ENCODE measurements at places on chromosomes 13 and 19. TPM values are rescaled to one million over a fixed set of nuclear protein-coding genes. Genes with fewer than 3 reads are reported as not detected.
A peak's percentile ranks its signal among the peaks of the same experiment; 100 is the strongest.

- DNase-seq = no peak
These were observed 585 bp downstream of the MAP1S start for GRCh38 chr19:17719730-17720400.

DNA sequence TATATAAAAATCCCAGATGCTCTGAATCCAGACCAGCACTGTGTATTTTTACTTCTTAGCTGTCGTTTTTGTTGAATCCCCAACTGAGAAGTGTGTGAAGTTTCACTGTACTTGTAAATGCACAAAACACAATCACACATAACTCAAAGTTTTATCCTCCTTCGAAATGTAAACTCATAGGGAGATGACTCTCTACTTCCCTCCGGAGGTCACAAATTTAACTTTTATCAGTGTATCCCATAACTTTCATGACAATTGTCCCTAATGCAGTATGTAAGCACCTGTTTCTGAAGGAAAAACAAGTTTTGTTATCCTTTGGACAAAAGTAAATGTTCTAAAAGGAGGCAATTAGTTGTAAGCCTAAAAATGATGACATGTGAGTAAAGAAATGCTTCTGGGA lies 665.0 kb upstream of the SLITRK6 start:
- no peak for DNase-seq

DNA sequence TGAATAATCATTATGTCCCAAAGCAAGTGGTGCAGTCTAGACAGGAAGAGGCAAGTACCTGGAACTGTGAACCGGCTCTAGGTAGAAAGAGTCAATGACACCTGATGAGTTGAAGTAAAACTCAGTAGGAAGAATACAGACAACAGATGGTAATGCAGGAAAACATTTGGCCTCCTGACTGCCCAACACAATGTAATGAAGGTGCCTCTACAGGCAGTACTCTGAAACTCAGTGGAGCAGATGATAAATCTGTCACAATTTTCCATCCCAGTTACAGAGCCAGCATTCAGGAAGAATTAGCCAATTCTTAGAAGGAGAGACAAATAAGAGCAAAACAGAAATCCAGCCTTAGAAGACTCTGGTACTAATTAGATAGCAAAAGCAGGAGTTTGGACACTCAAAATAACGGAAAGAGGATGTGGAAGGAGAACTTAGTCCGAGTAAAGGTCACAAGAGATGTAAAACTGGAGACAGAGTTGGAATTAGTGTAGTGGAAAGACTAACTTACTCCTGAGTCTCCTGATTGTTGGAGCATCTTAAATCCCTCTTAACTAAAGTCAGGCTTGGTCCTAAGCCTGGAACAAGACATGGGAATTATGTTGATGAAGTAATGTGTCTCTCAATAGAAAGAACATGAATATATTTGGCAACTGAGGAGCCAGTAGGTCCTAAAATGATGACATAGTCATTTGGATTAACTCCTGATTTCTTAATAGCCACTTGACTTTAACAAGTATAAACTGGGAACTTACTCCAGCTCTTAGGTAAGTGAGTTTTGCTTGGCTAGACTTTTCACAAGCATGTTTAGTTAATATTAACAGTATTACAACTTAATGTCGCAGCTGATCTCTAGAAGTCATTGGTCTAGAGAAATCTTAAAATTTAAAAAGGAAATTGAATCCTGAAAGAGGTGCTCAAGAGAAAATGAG lies 457.3 kb upstream of the MIR17HG start:
- no peak for DNase-seq

DNA sequence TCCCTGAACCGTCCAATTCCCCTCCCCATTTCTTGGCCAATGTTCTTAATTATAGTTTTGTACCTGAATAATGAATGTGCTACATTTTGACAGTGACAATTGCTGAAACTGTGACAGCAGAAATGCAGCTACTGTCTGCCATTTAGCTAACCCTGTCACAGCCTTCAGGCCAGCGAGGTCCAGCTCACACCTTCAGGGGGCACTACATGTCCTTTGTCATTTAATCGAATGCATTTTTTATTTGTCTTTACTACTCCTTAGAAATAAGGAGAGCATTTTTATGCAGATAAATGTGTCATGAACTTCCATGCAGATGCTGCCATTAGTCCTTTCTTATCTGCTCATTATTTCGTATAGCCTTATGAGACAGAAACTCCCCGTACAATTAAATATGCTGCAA lies 159.9 kb downstream of the MZT1 start:
- DNase-seq = no peak

DNA sequence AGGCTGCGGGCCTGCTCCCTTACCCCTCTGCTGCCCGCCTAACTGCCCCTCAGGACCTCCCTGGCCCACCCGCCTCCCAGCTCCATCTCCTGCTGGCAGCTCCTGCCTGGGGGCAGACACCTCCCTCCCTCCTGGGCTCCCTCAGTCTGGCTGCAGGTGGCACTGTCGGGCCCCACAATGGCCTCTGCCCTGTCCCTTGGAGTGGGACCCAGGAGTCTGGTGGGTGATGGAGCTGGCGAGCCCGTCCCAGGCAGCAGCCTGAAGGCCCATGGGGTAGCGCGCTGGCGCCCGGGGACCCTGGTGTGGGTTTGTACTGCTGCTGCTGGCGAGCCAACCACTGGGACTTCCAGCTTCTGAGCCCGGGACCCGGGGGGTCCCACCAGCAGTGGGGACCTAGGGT lies 83.6 kb downstream of the KDM4B start:
- no peak for DNase-seq

DNA sequence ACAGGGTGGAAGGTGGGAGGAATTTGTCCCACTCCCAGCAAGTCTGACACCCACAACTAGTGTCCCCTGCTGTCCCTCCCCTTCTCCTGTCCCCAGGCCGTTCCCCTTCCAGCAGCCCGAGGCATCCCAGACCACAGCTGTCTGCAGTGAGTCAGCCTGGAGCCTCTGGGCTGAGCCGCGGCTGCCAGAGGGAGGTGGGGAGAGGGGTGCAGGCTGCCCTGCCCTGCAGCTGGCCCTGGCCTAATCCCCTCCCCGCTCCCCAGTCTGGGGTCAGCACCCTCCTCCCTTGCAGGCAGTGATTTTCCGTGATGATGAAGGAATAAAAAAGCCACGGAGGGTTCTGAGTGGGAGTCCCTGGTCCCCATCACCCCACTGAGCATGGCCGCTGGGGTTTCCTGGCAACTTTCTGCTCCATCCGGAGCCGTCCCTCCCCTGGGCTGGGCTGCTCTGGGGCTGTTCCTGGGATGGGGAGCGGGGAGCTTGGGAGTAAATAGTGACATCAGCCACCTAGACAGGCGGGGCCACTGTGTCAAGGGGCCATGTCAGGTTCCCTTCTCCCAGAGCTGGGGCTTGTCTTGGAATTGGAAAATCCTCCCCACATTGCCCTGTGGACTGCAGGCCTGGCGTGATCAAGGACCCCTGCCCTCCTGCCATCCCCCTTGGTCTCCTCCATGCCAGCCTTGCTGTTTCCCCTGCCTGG lies 16.8 kb downstream of the SPC24 start:
- DNase-seq = no peak

The ZNF57 gene
- 5.5 TPM for total RNA-seq

The SLC25A41 gene
- 1.0 TPM for total RNA-seq

The DPF1 gene
- 4.0 TPM for total RNA-seq

The NKG7 gene
- 21.0 TPM for total RNA-seq

- no peak for DNase-seq
These were observed 4.2 kb downstream of the LIPE start for GRCh38 chr19:42422901-42423461.

GRCh38 chr13:72205773-72206172 lies 338.8 kb upstream of the DACH1 start:
- DNase-seq = no peak

The ZNF296 gene
- total RNA-seq = 21.3 TPM

GRCh38 chr19:17529239-17530158 lies 18.1 kb downstream of the PGLS start:
- no peak for DNase-seq

The TNNT1 gene
- 0.62 TPM for total RNA-seq

- DNase-seq = no peak
These were observed 2.5 kb downstream of the ICAM5 start for GRCh38 chr19:10292206-10292788.

GRCh38 chr13:70788074-70788473 lies 679.8 kb upstream of the KLHL1 start:
- DNase-seq = no peak

DNA sequence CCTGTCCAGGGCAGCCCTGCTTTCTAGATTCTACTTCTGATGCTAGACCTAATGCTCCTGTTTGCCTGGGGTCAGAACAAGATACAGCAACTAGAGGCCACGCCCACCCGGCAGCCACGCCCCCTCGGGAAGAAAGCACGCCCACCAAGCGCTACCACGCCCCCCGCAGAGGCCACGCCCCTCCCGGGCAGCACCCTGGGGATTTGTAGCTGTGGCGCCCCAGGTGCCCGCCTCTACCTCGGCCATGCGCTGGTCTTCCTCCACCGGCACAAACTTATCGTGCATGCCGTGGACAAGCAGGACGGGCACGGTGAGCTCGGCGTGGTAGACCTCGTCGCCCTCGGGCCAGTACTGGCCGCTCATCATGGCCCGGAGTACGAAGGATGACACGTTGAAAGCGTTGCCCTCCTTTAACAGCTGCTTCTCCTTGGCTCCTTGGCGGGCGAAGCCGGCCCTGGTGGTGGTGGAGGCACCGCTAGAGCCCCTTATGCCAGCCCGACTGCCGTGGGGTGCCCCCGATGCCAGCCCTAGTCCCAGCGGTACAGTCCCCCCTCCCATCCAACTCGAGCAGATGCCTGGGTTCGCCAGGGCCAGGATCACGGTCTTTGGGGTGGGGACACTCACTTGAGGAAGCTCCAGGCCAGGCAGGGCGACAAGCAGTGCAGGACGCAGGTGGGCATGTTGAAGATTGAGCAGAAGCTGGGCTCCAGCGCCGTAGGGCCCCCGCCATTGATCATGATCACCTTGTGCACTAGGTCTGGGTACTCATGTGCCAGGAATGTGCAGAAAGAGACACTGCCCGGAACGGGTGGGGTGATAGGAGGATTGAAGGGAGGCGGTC lies 9.0 kb downstream of the ABHD8 start:
- DNase-seq = no peak

The GPR18 gene
- total RNA-seq = 4.8 TPM

GRCh38 chr19:18985257-18985656 lies 44.2 kb upstream of the HOMER3 start:
- no peak for DNase-seq

- no peak for DNase-seq
These were observed 87.6 kb upstream of the MLNR start for GRCh38 chr13:49132479-49133002.

- no peak for DNase-seq
These were observed 5.9 kb downstream of the MAST1 start for GRCh38 chr19:12843999-12844732.

GRCh38 chr13:45811891-45812694 lies 39.5 kb downstream of the SIAH3 start:
- DNase-seq = no peak

GRCh38 chr13:27264181-27264580 lies 6.4 kb upstream of the RASL11A start:
- DNase-seq = no peak

DNA sequence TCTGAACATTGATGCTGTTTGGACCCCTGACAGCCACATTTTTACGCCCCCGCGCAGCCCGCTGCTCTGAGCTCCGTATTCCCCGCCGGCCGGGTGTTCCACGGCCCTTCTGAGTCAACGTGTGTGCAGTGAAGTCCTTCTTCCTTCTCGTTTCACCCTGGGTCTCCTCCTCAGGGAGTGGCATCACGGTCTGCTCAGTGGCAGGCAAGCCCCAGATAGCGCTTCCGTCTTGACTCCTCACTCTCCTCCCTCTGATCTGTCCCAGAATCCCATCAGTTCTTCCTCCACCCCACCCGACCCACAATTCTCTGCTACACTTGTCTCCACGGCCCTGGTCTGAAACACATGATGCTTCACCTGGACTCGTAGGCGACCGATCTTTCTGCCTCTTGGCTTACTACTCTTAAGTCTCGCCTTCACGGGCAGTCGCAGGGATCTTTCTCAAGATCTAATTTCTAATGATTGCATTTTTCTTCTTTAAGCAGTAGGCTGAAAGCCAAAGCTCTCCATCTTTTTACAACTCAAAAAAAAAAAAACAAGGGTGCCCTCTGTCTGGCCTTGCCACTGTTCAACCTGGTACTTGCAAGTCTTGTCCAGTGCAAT lies 33.9 kb downstream of the CCNE1 start:
- DNase-seq = no peak

DNA sequence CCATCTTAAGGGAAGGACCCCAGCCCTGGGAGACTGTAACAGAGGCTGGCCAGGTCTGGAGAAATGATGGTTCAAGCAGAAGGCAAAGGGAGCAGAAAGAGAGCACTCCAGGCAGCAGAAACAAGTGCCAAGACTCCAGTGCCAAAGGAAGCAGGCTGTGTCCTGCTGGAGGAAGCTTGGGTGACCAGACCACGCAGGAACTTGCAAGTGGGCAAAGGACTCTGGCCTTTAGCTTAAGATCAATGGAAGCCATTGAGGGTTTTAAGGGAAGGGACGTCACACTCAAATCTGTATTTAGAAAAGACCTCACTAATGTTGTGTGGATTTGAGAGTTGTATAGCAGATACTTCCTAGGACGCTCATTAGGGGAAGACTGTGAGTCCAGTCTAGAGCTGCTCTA lies 95.5 kb downstream of the MIPEP start:
- DNase-seq = no peak

DNA sequence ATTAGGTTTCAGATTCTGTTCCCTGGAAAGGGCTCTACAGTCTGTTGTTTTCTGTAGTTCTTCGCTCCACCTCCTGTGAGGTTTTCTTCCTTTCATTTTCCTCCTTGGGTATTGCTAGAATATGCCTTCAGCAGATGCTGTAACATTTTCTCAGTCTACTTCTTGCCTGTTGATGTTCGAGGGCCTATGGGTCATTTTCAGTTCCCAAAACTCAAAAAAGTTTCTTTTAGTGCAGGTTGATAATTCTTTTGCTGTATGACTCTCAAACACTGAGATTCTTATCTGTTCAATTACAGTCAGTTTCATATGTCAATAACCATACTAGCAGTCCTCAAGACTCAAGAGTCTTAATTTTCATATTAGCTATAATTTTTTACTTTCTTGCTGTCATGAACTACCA lies 268.3 kb downstream of the RFC3 start:
- DNase-seq = peak; percentile 31

- no peak for DNase-seq
These were observed 227.6 kb upstream of the UBL3 start for GRCh38 chr13:30078059-30078458.

The PTPRS gene
- 3.4 TPM for total RNA-seq

The ELSPBP1 gene
- total RNA-seq = not detected
